Mesothelial cell of epicardium (in vitro differentiated cells): ENCODE measurements at places on chromosomes 12 and 14. TPM values are rescaled to one million over a fixed set of nuclear protein-coding genes. Genes with fewer than 3 reads are reported as not detected.

NEUROD4 gene
- total RNA-seq: not detected in 3 replicates

KCNH3 gene
- total RNA-seq: 1.8 to 2.5 TPM (median 2.3 TPM) in 3 replicates

ARMH4 gene
- 18.8 to 19.8 TPM (median 19.6 TPM) in 3 replicates for total RNA-seq

BCL7A gene
- 33.8 to 40.1 TPM (median 34.6 TPM) in 3 replicates for total RNA-seq

KRT7 gene
- 85.5 to 90.3 TPM (median 86.6 TPM) in 3 replicates for total RNA-seq

GPRC5A gene
- total RNA-seq: 107 to 116 TPM (median 108 TPM) in 3 replicates

RCOR1 gene
- total RNA-seq: 43.2 to 47.4 TPM (median 45.1 TPM) in 3 replicates

KRT74 gene
- total RNA-seq: not detected in 3 replicates

TAS2R13 gene
- total RNA-seq: 3.1 to 3.8 TPM (median 3.5 TPM) in 3 replicates

SYCP3 gene
- total RNA-seq: 0.14 to 0.16 TPM (median 0.16 TPM) in 3 replicates

PCED1B gene
- 2.8 to 4.8 TPM (median 3.1 TPM) in 3 replicates for total RNA-seq

SERPINA1 gene
- 0.58 to 1.7 TPM (median 1.2 TPM) in 3 replicates for total RNA-seq

WIF1 gene
- 20.7 to 23.4 TPM (median 20.8 TPM) in 3 replicates for total RNA-seq

ARF3 gene
- total RNA-seq: 123 to 125 TPM (median 125 TPM) in 3 replicates

SDR9C7 gene
- total RNA-seq: 0.20 to 0.40 TPM (median 0.29 TPM) in 3 replicates

GYS2 gene
- total RNA-seq: not detected in 3 replicates

DIO2 gene
- total RNA-seq: 0.38 to 0.58 TPM (median 0.56 TPM) in 3 replicates

RHOJ gene
- 12.3 to 15.7 TPM (median 15.2 TPM) in 3 replicates for total RNA-seq

PRPH gene
- 0.38 TPM in 1 of 3 replicates, not detected in the others for total RNA-seq

USP44 gene
- 0.16 to 0.36 TPM (median 0.25 TPM) in 3 replicates for total RNA-seq

GRIP1 gene
- total RNA-seq: 79.7 to 89.3 TPM (median 85.2 TPM) in 3 replicates

GPR132 gene
- 1.0 to 1.6 TPM (median 1.1 TPM) in 3 replicates for total RNA-seq

SLC39A5 gene
- total RNA-seq: 0.76 to 1.3 TPM (median 1.1 TPM) in 3 replicates
